ENCODE measurements at places on chromosomes 3 and 15.

GRCh38 chr3:88219138-88219792 is 69.5 kb downstream of the C3orf38 start:
- DNase-seq, result no peak

- DNase-seq, result no peak
Observed at GRCh38 chr15:95226835-95227234, 995.5 kb downstream of the MCTP2 start.

DNA sequence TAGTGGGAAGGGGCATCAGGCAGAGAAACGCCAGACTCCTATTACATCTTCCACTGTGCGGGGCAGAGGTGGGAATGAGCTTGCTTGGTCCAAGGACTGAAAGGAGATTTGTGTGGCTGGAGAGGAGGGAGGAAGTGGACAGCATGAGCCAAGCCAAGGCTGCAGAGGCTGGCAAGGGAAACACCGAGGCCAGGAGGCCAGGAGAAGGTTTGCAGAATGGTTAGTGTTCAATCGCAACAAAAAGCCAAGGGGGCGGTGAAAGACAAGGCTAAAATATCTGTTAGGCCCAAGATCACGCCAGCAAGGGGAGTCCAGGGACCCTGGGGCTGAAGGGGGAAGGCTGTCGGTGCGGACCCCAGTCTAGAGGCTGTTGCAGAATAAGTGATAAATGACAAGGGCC is 75.8 kb downstream of the CPN2 start:
- no peak for DNase-seq

DNA sequence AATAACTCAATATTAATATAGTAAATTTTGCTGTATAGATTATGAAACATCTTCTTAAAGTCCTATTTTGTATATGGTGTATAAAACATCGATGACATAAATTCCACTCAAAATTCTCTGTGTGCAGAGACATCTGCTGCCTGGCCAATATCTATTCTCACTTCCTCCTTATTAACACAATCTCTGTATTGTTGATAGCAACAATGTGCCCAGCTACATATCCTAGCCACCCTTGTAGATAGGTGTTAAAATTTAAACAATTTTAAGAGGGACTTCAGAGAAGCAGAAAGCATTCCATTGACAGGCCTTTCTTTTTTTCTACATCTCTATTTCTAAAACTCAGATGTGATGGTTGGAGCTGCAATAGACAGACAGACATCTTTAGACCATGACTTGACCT is 72.3 kb downstream of the FGF12 start:
- no peak for DNase-seq

- DNase-seq, result no peak
Observed at GRCh38 chr15:75694241-75695182, 18.1 kb downstream of the CSPG4 start.

DNA sequence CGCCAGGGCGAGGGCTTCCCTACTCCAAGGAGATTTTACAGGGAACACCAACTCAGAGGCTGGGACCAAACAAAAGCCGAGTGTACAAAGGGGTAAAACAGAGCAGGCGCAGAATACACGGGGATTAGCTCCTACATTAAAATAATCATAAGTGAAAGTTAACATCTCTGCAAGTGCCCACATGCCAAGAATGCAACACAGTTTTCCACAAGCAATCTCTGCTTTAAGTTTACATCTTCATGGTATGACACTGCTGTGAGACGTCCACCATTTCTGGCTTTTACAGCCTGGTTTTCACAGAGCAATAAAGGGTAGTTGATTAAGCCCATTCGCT is 500 bp upstream of the VGLL3 start:
- no peak for DNase-seq

DNA sequence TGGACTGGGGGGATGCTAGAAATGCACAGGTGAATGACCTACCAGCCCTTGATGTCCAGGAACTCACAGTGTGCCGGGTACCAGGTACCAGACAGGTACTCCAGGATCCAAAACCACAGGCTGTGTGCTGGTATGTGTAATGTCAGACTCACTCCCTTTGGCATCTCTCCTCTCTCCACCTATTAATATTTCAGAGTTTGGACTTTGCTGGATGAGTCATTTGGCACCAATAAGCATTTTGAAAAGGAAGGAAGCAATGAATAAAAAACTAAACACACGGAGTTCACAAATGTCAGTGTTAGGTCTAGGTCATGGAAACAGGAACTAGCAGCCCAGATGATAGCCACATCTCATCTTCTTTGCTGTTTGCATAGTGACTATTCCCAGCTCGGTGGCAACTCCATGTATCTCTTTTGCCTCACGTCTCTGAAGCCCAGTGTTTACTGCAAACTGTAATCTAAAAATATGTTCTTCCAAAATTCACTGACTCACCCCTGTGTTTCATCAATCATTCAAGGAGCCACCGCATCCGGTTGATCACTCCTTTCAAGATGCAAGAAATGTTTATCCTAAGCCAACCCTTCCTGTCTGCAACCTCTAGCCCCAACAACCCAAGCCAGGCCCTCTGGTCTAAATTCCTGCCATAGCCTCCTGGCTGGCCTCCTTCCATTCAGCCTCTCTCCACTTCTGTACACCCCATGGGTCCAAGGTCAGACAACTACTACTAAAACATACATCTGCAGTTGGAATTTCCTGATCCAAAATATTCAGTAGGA is 8.4 kb downstream of the ITGB5 start:
- DNase-seq, result peak; percentile 92

DNA sequence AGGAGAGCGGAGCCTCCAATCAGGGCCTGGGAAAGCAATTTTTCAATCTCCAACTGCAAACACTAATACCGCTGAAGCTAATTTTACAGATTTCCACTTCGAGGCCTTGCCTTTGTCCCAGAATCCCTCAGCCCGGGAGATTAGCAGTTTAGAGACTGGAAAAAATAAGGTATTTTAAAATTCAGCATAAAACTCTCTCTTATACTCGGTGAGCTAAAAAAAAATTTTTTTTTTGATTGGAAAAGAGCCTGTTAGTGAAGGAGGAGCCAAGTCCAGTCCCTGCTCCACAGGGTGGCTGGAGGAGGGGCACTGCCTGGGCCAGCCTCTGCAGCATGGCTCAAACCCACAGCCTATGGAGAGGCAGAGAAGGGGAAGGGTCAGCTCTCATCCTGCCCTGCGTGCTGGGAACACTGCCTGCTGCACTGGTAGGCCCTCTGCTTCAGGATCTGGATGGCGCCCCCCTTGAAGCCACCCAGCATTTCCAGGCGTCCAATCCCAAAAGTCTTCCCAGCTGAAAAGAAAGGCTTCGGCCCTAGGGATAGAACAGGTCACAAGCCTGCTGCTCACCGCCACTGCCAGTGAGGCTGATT is 48.9 kb downstream of the CACNA2D2 start:
- no peak for DNase-seq

DNA sequence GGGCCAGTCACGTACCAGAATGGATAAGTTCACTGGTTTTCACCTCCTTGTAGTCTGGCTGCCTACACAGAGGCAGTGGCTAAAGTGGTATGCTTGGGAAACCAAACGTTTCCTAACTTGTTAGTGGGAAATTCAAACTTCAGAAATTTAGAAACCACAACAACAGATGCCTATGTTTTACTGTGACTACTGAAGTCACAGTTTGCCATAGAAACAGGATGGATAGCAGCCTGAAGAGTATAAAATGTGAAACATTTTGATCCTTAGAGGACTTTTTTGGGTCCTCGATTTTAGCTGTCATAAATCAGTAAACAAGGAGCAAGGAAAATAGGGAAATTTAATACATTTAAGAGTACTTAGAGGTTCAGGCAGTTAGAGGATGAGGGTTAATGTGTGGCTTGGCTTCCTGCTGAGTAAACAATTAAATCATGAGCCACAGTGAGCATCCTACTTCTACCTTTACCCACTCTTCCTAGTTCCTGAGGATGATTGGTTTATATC is 48.6 kb downstream of the CMSS1 start:
- no peak for DNase-seq

DNA sequence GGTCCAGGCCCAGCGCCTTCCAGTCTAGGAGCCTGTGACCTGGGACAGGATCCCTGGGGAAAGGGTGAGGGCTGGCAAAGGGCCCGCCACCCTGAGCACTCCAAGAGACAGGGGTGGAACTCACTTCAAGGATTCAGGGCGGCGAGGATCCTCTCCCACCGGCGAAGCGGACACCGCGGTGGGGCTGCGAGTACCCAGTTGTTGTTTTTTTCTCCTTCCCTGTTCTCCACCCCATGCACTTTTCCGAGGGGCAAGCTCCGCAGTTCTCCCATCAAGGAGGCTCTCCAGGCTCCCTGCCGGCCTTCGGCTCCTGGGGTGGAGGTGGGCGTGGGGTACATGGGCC is 387 bp upstream of the PAQR5 start:
- DNase-seq, result no peak

- DNase-seq, result no peak
Observed at GRCh38 chr15:52689562-52689961, 10.4 kb upstream of the ATOSA start.

DNA sequence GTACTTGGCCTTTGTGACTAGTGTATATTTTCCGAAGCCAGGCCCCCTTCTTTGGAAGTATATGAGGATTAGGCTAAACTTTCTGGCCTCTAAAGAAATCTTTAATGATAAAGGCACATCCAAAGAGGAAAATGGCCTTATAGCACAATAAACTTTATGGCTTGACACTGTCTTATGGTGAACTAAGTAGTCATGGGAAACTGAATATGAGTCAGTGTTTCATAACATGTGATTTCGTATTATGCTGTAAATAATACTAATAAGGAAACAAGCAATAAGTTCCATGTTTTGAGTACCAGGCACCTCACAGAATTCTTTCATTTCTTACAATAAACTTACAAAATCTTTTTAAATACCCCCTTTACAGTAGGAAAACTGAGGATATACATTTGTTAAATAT is 8.2 kb downstream of the ZPLD1 start:
- DNase-seq, result no peak

- DNase-seq, result no peak
Observed at GRCh38 chr15:32944431-32944830, 226.6 kb downstream of the GREM1 start.

DNA sequence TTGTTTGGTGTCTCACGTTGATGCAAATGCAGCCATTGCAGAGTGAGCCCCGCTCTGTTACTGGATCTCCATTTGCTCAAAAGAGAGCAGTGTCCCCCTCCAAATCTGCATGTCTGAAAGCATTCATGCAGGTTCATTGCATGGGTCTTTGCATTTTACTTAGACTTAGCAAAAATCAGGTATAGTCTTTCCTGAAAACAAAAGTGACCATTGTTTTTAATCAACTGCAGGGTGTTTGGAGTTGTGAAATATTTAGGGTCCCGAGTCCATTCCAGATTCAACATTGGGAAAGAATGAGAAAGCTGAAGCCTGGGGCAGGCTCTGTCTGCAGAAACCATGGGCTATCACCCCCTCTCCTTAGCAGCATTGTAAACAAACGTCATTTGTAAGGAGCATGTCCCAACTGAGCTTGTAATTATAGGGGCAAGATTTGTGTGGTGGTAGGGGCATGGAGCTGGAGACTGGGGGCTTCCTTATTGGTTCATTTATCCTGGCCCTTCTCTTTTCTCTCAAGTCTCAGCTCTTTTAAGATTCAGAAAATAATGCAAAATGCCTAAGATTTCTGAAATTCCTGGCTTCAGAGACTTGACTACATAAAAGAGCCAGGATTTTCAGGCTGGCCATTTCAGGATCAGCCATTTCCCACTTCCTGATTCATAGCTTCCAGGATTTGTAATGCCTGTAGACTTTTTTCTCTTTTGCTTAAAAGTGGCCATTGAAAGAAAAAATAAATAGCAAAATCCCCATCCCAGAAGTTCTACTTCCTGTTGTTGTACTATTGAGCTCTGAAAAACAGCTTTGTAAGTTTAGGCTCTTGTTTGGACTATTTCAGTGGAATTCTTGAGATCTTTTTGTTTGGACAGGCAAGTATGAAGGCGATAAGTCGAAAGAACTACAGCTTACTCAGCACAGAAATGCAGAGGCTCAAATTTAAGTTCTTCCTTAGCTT is 23.0 kb downstream of the IGF1R start:
- no peak for DNase-seq

- DNase-seq, result no peak
Observed at GRCh38 chr3:177146646-177147045, 50.6 kb downstream of the TBL1XR1 start.

GRCh38 chr15:70159001-70159712 is 61.4 kb upstream of the TLE3 start:
- no peak for DNase-seq

DNA sequence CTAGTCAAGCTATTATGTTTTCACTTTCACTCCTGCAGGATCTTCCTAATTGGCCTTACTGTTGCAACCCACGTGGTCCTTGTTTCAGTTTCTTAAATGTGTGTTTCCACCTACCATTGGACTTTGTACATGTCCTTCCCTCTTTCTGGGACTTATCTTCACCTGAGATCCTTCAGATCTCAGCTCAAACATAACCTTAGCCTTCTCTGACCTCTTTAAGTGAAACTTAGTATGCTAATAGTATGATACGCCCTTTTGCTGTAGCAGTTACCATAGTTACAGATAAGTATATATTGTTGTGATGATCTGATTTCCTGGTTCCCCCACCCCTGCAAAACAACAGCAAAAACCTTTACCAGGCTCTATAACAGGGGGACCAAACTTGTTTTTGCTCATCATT is 35.2 kb downstream of the U2SURP start:
- DNase-seq, result peak; percentile 1

DNA sequence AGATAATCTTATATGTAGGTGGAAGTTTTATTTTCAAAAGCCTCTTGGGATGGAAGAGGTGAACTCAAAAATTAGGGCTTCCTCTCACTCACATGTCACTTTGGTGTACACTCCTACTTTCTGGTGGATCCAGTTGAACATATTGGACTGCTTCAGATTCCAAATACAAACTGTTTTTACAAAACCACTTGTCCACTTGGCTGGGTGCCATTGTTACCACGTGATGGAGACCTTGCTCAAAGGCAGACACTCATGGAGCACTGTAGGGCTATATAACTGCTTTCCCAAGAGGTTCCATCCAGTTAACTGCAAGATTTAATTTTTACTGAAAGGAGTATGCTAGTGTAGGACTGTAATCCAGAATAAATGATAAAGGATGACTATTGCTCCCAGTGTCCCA is 307.0 kb downstream of the EPHA6 start:
- DNase-seq, result no peak

DNA sequence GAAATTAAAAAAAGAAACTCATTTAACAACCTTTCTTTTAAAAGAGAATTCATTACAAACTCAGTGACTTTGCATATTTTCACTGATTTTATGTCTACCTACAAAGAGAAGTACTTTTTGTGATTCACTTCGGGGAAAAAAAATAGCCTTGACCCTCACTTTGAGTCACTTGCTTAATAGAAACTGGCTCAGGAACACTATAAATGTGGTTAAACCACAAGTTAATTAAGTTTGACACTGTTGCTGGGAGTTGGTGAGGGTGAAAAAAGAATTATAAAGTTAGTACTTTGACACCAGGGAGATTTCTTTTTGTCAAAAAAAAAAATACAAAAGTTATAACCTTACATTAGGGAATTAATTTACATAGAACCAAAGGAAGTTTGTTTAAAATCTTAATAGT is 810.9 kb downstream of the NR2F2 start:
- DNase-seq, result no peak
